GM23248 (cell line): ENCODE measurements at places on chromosomes 4 and X. TPM values are rescaled to one million over a fixed set of nuclear protein-coding genes. Genes with fewer than 3 reads are reported as not detected.

Gene PAGE4
- not detected in 2 replicates for total RNA-seq

Gene RASGEF1B
- total RNA-seq = not detected in 2 replicates

Gene USP17L30
- not detected in 2 replicates for total RNA-seq

- no peak for DNase-seq
Measured at GRCh38 chr4:20445933-20446723, 194.4 kb downstream of the SLIT2 start.

- no peak for DNase-seq
Measured at GRCh38 chrX:44451056-44451455, 91.6 kb downstream of the FUNDC1 start.

DNA sequence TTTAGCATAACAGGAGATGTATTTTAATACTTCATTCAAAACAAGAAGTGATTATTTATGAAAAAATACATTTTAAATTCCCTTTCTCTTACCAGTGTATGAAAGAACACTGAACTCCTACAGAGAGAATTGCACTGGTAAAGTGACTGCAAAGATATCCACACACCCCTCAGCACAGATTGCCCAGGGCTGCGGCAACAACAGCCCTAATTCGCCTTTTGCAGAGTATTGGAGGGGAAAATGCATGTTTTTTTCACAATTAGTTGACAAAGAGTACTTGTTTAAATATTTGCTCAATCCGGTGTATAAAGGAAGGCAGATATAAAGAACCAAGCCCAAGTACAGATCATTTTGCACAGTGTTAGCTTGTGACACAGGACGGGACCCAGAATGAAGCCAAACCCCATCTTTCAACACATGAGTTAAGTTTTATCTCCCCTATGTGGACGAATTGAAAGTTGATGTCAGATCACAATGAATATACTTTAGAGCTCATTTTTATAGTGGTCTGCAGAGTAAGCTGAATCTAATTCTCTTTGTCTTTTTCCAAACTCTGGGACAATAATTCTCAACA lies 551.4 kb upstream of the IGFBP7 start:
- no peak for DNase-seq
